Stimulated activated CD4-positive, alpha-beta T cell treated with anti-CD3 and anti-CD28 coated beads, Interleukin-1b, Interleukin-23, amount 100 ng/mL, for 1 hour (primary cell): ENCODE measurements at places on chromosomes 16 and 17.

- no peak for DNase-seq
These were observed 185.3 kb upstream of the CACNG3 start for GRCh38 chr16:24070851-24071250.

DNA sequence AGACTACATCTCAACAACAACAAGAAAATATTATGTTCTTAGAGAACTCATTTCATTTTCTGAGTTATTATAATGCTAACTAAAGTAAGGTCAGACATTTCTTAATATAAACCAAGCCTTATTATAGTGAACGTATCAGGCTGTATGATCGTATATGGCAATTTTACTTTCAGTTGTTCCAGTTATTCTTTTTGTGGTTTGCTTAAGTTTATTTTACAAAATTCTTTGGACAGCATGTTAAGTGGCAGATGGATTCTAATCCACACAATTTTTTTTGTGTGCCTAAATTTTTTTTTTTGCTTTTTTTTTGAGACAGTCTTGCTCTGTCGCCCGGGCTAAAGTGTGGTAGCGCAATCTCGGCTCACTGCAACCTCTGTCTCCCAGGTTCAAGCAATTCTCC is 59.0 kb downstream of the VMP1 start:
- DNase-seq, result no peak

GRCh38 chr17:18949566-18949965 is 2.4 kb upstream of the SLC5A10 start:
- DNase-seq, result no peak

GRCh38 chr16:85913688-85914422 is 14.9 kb downstream of the IRF8 start:
- DNase-seq, result no peak

- no peak for DNase-seq
These were observed 14.9 kb downstream of the CMTM4 start for GRCh38 chr16:66681676-66682075.

DNA sequence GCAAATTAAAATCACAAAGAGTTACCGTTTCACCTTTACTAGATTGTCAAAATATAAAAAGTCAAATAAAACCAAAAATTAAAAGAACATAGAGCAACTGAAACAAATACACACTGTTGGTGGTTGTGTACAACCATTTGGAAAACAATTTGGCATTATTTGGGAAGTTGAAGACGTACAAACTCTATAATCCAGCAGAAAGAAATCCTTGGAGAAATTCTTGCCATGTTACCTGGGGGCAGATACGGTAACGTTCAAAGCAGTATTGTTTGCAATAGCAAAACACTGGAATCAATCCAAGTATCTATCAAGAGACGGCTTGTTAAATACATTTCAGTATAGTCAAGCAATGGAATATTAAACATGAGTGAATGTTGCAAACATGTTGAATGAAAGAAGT is 56.7 kb downstream of the TBX4 start:
- no peak for DNase-seq

GRCh38 chr17:61658183-61658582 is 67.2 kb upstream of the NACA2 start:
- DNase-seq, result no peak

DNA sequence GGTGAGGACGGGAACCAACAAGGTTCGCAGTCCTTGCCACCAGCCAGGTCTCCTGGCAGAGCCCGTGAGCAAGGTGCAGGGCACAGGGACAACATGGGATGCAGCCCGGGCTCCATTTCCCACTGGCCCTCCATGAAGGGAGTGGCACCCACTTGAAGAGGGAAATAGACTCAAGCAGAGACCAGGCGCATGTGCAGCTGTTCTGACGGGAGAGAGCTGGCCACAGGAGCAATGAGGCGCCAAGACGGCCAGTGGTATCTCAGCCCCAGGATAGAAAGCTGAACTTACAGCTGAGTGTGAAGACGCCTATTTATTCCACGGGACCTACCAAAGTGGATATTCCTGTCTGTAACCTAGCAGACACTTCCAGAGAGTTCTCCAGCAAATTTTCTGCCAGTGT is 8.2 kb upstream of the FOXJ1 start:
- DNase-seq, result no peak

GRCh38 chr17:42913981-42914617 is 13.5 kb downstream of the G6PC1 start:
- DNase-seq, result no peak

- DNase-seq, result no peak
These were observed 27.7 kb upstream of the GPRC5C start for GRCh38 chr17:74404218-74404617.

DNA sequence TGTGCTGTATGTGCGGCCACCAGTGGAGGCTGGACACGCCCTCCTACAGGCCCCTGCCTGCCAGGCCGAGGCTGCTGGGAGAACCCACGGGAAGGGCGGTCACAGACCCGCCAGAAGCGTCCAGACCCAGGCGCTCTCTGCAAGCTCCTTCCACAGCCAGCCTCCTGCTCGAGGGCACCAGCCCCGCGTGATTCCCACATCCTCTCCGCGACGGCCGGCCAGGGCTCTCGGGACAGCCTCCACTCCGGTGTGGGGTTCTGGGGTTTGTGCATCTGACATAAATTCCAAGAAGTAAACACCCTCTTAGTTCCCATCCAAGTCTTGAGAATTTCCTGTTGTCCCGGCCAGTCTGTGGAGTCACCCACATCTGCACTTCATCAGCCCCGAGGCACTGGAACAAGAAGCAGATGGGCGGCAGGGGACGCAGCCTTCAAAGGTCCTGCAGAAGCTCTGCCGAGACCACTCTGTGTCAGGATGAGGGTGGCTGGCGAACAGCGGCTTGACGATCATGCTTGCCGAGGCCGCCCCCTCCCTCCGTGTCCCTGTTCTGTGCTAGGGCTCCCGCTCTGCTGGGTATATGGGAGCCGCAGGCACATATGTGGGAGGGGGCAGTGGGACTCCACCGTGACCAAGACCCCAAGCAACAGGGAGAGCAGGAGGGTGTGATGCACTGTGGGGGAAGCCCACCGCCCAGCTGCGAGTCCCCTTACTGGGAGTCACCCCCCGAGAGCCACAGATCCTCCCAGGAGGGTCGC is 2.4 kb upstream of the TMEM204 start:
- DNase-seq, result no peak

DNA sequence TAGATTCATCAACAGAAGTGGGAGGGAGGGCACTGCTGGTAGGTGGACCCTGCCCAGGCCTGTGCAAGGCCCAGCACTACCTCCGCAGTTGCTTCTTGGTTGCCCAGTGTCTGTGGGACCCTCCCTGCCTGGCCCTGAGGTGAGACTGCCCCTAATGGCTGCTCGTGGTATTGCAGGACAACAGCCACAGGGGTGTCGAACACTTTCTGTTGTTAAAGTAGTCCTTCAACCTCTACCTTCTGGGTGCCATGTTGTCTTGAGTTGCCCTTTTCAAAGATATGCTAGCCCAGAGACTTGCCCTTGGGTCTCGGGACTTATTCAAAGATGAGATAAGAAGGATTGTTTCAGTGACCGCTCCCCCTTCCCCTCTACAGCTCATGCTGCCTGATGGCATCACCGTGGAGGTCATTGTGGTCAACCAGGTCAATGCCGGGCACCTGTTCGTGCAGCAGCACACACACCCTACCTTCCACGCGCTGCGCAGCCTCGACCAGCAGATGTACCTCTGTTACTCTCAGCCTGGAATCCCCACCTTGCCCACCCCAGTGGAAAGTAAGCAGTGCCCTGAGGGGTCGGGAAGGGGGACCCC is 29.1 kb downstream of the AKAP1 start:
- peak; percentile 50 for DNase-seq

GRCh38 chr17:39022924-39023323 is 55.7 kb upstream of the FBXO47 start:
- DNase-seq, result no peak

GRCh38 chr17:73770849-73771229 is 126.6 kb upstream of the SDK2 start:
- DNase-seq, result no peak

GRCh38 chr16:67967958-67968399 is 458 bp downstream of the SLC12A4 start:
- no peak for DNase-seq

- DNase-seq, result no peak
These were observed 61.8 kb downstream of the XYLT1 start for GRCh38 chr16:17408955-17409441.

- no peak for DNase-seq
These were observed 27.0 kb downstream of the ZFPM1 start for GRCh38 chr16:88479793-88480760.

DNA sequence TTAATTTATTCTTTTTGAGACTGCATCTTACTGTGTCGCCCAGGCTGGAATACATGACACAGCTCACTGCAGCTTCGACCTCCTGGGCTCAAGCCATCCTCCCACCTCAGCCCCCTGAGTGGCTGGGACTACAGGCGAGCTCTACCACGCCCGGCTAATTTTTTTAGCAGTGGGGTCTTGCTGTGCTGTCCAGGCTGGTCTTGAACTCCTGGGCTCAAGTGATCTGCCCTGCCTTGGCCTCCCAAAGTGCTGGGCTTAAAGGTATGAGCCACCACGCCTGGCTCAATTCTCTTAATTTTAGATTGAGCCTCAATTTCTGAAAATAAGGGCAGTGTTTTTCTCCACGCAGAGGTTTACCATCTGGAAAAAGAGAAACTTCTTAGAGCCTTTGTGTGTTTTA is 41.1 kb downstream of the ZNF750 start:
- no peak for DNase-seq

DNA sequence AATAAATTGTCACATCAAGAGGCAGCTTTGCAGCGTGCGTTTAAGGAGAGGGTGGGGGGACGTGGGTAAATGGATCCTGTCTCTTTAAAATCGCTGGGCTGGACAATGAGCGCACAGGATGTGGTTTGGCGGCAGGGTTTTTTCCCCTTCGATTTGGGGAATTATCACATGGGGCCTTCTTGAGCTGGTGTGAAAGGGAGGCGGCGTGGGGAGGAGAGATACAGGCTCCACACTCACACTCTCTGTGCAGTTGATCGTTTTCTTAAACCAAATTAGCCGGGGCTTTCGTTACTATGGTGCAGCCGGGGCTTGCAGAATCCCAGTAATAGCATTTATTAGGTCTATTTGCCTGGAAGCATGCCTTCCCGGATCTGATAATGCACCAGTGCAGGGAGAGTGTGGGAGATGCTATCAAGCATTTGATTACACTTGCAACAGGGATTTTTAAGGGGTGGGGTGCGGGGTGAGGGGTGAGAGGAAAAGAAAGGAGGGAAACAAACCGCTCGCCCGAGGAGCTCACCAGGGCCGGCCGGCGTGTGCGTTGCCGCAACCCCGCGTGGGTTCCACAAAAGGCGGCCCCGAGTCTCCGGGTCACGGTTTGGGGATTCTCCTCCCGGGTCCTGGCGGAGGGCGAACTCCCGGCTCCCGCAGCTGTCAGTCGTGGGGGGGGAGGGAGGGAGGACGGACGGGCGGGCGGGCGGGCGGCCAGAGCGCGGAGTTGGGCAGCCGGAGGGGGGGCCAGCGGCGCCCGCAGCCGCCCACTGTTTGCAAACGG is 58.8 kb upstream of the GSE1 start:
- DNase-seq, result peak; percentile 35

- peak; percentile 23 for DNase-seq
These were observed 45.0 kb upstream of the USP7 start for GRCh38 chr16:9008601-9009260.

GRCh38 chr17:8382880-8383142 is 182 bp downstream of the RPL26 start:
- no peak for DNase-seq

DNA sequence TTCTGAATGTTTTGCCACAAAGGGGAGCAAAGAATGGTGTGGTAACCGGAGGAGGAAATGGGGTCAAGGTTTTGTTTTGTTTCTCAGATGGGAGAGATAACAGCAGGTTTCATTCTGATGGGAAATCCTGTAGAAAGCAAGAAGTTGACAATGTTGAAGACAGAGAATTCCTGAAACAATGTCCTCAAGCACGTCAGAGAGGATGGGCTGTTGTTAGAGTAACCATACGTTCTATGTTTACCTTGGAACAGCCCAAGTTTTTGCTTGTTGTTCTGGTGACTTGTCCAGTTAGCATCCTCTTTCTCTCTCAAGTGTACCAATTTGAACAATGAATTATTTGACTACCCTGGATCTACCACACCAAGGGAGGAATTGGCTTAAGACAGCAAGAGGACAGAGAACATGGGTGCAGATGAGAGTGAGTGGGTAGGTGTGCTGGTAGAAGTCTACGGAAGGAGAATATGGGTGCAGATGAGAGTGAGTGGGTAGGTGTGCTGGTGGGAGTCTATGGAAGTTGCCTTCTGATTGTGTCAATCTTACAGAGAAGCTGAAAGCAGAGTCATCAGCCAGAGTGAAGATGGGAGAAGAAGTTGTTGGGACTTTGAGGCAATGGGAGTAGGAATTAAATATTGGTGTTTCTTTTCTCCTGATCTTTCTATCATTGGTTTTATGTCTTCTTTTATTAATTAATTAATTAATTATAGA is 14.8 kb upstream of the NSRP1 start:
- no peak for DNase-seq

- no peak for DNase-seq
These were observed 438 bp downstream of the RTN4RL1 start for GRCh38 chr17:2024572-2025219.

DNA sequence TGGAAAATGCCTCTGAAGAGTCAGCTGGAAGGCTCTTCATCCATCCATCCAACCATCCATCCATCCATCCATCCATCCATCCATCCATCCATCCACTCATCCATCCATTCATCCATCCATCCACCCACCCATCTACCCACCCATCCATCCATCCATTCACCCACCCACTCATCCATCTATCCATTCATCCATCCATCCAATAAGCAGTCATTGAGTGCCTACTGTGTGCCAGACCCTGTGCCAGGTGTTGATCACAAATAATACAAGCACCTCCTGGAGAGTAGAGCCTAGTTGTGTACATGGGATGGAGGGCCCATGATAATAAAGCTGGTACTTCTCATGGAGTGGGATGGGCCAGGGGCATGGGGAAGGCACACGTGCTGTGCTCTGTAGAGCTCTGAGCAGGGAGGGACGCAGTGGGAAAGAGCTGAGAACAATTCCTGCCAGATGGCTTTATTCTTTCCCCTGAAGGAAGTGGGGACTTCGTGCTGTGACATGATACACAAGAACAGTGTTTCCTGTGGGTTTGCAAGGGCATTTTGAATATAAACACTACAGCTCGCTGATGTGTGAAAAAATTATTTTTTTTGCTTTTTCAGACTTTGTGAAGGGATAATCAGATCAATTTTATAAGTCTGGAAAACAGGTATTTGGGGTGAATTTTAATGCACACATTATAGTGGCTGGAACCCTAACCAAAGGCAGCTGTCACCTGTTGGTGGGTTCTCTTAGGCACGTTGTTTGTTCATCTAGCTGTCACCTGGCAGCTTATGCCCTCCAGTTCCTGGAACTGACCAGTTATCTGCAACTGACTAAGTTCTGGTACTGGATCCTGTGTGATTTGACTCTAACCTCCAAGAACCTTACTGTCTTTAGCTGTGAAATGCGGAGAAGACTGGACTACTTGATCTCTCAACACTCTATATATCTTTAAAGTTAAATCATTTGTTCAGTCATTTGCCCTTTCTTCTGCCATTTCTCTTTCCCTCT is 61.3 kb downstream of the PRKCB start:
- DNase-seq, result no peak

GRCh38 chr17:82561429-82562035 is 42.0 kb downstream of the FOXK2 start:
- DNase-seq, result no peak
